ENCODE measurements at places on chromosomes 4 and X.

DNA sequence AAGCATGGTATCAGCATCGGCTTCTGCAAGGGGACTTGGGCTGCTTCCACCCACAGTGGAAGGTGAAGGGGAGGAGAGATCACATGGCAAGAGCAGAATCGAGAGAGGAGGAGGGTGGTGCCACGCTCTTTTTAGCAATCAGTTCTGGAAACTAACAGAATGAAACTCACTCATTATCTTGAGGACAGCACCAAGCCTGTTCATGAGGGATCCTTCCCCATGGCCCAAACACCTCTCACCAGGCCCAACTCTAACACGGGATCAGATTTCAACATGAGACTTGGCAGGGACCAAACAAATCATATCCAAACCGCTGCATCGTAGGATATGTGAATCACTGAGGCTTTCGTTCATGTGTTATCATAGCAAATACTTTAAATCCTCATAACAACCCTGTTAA is 125.5 kb downstream of the GPC3 start:
- no peak for DNase-seq

- DNase-seq = no peak
Observed at GRCh38 chrX:72624194-72624593, 51.6 kb upstream of the HDAC8 start.

DNA sequence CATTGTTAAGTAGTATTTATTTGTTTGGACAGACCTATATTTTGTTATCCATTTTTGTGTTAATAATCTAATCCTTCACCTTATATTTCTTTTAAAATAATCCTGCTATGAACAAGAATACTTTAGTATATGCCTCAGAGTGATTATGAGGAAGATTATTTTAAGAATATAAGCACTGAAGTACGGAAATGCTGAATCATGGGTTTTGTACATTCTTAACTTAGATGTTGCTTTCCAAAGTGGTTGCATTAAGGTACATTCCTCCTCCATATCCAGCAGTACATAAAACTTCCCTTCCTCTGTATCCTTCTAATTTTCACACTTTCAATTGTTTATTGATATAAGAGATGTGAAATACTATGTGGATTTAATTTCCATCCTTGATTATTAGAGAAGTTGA is 491.4 kb upstream of the GRID2 start:
- DNase-seq = no peak

- no peak for DNase-seq
Observed at GRCh38 chr4:158458271-158458895, 63.3 kb upstream of the RXFP1 start.
